ENCODE measurements at places on chromosomes 11 and 22.

- DNase-seq, result no peak
Observed at GRCh38 chr22:37331856-37332536, 49.7 kb downstream of the CYTH4 start.

DNA sequence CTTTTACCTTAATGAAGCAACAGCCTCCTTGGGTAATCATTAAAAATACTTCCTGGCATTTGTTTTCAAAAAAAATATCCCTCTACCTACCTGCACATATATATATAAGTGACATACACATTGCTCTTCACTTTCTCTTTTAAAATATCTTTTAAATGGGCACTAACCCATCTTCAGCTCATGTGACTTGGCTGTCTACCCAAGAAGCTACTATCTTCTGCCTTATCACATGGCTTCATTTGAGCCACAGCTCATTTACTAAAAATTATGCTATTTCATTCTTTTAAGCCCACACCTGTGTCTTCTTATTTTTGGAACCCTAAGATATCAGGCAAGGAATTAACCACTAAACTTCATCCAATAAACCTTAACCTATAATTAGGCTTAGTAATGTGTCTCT, 37.0 kb upstream of the SOX6 start:
- no peak for DNase-seq

- no peak for DNase-seq
Observed at GRCh38 chr11:13098063-13098462, 88.9 kb downstream of the RASSF10 start.

DNA sequence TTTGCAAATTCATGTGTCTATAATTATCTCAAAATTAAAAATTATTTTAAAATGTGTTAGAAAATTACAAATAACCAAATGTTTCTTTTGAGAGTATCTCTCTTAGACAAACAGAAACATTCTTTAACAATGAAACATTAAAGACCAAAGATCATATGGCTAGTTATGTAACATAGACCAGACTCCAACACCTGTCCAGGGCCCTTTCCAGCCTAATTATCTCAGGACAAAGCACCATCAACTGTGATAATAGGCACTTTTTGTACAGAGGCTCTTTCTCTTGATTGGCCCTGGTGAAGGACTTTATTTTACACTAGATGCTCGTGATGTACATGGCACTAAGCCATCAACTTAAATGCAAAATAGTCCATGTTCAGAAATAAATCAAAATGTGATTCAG, 5.0 kb upstream of the PLEKHA7 start:
- no peak for DNase-seq

- no peak for DNase-seq
Observed at GRCh38 chr11:44310463-44311272, 729 bp upstream of the ALX4 start.

DNA sequence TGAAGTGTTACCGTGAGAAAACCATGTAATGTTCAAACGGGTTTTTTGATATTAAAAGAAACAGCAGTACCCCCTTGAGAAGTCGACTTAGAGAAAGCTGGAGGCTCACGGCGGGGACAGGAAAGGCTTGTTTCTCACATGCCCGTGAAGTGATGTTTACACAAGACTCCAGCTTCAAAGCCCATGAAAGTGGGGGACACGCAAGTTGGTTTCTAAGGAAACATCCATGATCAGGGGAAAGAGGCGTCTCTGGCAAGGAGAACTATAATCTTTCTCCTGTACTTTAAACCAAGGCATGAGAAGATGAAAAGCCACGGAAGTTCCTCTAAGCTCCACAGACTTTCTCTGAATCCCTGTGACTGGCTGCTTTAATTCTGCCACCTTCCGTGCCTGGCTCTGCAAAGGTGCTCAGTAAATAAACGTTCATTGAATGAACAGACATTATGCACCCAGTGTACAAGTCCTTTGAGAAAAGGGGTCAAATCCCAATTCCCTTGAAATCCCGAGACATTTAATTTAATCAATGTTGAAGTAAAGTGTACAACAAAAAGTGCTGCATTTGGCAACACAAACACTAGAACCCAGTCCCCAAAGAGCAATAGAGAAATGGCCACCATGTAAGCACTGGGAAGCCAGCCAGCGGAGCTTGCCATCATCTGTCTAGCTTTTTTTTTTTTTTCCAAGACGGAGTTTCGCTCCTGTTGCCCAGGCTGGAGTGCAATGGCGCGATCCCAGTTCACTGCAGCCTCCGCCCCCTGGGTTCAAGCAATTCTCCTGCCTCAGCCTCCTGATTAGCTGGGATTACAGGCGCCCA, 58.7 kb downstream of the AHNAK start:
- DNase-seq, result no peak

DNA sequence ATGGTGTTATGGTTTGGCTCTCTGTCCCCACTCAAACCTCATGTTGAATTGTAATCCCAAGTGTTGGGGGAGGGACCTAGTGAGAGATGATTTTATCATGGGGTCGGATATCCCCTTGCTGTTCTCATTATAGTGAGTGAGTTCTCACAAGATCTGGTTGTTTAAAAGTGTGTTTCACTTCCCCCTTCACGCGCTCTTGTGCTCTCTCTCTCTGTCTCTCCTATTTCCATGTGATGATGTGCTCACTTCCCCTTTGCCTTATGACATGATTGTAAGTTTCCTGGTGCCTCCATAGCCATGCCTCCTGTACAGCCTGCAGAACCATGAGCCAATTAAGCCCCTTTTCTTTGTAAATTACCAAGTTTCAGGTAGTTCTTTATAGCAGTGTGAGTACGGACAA, 765.1 kb downstream of the KCNA4 start:
- no peak for DNase-seq

DNA sequence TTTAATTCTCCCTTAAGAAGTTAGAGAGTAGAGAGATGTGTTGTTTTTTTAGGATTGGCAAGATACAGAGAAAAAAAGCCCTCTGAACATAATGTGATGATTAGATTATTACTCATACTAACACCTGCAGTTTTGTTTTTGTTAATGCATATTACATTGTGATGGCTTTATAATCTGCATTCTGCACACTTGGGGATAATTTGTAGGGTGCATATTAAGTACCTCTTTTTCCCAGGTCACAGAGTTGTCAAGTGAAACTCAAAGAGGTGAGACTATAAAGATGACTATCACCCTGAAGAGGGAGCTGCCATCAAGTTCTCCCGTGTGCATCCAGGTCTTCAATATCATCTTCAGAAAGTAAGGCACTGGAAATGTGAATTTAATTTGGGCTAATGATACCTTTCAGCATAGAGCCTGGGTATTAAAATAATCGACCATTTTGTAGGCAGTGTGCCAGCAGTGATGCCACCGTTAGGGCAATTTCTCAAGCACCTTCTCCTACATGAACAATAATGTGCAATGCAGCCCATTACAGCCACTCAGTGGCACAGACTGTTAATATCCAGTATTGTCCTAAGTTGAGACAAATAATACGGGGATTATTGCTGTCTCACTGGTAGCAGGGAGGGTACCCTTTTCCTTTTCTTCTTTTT, 16.2 kb downstream of the PIWIL4 start:
- DNase-seq, result no peak

GRCh38 chr11:47241841-47242301, 6.7 kb downstream of the ACP2 start:
- DNase-seq, result no peak

- DNase-seq, result no peak
Observed at GRCh38 chr11:100247704-100248103, 439.4 kb upstream of the ARHGAP42 start.

All from stimulated activated CD4-positive, alpha-beta T cell treated with anti-CD3 and anti-CD28 coated beads, Interleukin-1b, Interleukin-23, amount 100 ng/mL, for 1 hour (primary cell).